ENCODE measurements at places on chromosomes 7 and 10.

- DNase-seq = no peak
Observed at GRCh38 chr7:141281311-141281710, 207.4 kb downstream of the TMEM178B start.

- no peak for DNase-seq
Observed at GRCh38 chr7:30990673-30991170, 27.0 kb downstream of the GHRHR start.

- no peak for DNase-seq
Observed at GRCh38 chr10:125991392-125991791, 95.0 kb downstream of the FANK1 start.

DNA sequence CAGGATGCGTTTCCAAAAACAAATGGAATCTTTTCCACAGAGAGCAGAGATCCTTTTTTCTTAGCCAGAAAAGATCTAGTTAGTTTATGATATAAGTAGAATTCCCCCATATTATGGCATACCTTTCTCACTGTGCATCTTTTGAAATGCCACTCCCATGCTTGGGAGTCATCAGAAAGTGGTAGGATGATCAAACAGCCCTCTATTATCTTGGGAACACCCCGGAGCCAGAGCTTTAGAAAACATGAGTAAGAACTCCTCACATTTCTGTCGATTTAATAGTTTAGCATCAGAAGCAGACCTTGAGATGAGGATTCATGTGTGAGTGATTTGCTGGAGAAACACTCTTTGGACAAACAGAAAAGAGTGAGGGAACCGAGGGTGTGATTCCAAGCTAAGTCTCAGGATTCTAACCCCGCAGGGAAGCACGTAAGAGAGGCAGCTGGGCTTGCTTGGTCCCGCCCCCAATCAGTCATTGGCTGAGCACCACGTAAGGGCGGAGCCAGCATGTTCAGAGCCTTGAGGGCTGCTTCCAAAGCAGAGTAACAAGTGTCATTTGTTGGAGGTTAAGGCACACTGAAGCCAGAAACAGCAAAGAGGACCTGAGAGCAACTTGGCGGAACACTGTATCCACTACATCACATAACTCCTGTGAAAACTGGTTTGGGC lies 43.7 kb upstream of the NXPH1 start:
- peak; percentile 88 for DNase-seq

DNA sequence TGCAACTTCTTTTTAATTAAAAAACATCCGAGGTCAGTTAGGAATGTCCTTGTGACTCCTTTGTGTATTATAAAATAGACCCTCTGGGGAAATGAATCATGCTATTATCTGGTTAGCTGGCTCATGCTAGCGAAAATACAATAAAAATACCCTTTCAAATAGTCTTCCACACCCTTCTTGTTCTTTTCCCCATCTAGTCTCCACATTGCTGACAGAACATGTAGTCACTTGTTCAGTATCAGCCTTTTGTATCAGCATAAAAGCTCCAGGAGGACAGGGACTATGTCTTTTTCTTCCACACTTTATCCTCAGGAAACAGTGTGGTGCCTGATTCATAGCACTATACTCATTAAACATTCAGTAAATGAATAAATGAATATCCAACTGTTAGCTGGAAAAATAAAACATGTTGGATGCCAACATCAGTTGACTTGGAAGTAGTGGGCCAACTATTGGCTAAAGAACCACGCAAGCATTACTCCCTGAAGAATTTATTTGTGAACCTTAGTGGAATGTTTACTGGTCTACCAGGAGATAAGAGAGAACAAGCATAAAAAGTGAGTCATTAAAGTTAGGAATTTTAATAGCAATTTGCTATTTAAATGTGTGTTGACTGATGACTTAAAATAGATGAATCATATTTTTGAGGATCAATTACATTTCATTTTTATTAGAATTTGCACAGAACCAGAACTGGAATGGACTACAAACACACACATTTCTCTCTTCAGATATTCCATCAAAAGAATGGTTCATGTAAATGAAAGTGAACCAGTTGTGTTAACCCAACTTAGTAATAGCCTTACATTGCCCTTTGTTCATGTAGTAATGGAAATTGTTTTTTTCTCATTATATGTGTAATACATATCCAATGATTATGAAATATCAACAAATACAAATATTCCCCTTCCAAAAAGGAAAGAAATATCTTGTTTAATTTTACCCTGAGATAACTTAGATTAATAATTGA lies 129.6 kb downstream of the DKK1 start:
- peak; percentile 80 for DNase-seq

DNA sequence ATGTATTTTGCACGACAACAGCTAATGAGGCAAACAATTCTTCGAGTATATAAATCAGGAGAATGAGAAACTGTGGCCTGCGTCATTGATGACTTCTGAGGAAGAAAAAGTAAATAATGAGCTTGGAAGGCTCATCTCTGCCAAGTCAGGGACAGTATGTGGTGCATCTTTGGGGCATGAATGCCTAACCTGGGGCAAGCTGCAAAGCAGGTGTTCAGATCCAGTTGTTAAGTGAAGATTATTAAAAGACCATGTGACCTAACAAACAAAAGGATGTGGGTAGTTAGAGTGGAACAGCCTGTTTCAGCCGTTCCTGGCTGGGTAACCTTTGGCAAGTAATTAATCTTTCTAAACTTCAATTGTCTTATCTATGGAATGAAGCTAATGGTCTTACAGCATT lies 93.0 kb downstream of the LYZL2 start:
- no peak for DNase-seq

- DNase-seq = no peak
Observed at GRCh38 chr10:31076610-31076988, 44.9 kb upstream of the ZNF438 start.

DNA sequence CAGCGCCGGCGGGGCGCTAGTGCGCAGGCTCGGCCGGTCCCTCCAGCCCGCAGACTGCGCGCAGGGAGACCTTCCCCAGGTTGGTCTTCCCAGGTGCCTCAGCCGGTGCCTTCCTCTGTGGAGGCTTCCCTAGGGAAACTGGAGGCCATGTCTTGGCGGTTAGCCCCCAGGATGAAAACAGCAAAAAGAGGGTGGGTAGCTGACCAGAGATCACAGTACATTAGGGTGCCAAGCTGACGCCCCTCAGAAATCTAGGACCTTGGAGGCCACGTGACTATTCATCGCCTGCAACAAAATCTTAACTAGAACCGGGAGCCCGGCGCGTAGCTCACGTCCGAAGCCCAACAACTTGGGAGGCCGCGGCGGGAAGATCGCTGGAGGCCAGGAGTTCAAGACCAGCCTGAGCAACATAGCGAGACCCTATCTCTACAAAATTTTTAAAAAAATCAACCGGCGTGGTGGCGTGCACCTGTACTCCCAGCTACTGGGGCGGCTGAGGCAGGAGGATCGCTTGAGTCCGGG lies 327 bp upstream of the FIS1 start:
- DNase-seq = no peak

DNA sequence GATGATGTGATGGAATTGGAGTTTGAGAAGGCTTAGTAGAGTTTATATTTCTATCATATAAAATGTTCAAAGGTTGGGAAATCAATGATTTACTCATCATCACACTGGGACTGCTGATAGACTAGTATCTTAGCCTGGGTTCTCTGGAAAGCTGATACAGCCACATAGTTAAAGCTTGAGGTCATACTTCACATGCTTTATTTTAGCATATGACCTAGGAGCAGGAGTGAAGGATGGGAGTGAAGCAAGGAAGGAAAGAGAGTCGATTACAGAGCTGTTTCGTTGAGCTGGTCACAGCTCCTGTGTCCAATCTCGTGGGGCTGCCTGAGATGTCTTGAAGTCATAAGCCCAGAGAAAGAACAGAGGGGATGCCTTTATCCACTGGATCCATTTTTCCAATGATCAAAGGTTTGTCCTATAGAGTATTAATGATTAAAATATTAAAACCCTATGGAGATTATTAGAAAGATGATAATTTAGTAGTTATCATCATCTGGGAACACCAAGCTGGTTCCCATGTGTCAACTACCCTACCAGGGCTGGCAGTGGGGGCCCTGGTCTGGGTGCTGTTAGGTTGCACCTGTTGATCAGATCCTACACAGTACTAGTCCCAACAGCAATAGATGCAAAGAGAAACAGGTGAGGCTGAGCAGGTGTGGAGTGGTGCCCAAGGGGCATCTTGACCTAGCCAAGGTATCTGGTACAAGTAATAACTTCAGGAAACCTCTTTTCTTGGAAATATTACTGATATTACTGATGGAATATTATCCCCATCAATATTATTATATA lies 77.8 kb downstream of the BAMBI start:
- no peak for DNase-seq

GRCh38 chr7:57384380-57384779 lies 65.6 kb upstream of the ZNF716 start:
- no peak for DNase-seq

DNA sequence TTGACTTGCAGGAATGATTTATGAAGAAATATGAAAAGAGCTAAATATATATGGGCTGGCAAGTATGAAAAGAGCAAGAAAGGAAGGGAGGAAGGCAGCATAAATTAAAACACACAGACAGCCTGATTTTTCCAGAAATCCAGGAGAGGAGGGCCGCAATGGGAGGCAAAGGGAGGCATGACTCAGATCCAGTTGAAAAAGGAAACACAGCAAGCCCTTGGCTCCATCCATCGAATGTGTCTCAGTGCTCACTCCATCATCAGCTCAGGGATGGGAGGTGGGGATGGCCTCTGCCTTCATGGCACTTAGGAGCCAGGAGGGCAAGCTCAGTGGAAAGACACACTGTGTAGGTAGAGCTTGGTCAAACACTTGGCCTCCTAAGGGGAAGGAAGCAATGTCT lies 75.7 kb upstream of the PDZD8 start:
- DNase-seq = no peak

- no peak for DNase-seq
Observed at GRCh38 chr7:42035210-42035609, 201.8 kb downstream of the GLI3 start.

DNA sequence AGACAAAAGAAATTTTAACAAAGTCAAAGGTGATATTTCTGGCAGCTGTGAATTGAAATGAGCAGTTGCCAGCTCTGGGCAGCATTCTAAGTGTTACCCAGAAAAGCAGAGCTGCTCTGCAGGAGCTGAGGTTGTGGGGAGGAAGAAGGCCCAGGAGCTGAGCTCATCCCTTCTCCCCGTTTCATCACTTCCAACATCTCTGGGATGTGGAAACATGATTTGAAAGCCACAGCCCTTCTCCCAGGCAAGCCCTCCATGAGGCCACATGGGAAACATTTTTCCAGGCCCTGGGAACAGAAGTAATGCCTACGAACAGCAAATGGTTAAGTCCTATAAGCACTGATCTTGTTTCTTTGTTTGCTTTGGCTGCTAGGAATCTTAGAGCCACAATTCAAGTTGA lies 10.9 kb upstream of the DMBT1 start:
- no peak for DNase-seq

DNA sequence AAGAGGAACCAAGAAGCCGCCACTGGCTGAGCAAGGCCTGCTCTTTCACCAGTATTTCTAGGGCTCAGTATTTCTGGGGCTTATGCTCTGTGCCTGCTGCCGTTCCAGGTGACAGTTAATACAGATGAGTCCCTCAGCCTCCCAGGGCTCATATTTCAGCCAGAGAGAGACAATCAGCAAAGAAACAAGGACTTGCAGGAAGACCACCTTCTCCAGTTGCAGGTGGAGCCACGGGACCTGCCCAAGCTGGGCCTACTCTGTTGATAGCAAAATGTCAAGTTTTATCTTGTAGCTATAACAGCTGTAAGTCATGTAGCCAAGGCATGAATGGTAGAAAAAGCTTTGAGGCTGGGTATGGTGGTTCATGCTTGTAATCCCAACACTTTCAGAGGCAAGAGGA lies 42.7 kb downstream of the NPTX2 start:
- no peak for DNase-seq

- peak; percentile 73 for DNase-seq
Observed at GRCh38 chr7:149872419-149873073, 1.2 kb upstream of the ATP6V0E2 start.

DNA sequence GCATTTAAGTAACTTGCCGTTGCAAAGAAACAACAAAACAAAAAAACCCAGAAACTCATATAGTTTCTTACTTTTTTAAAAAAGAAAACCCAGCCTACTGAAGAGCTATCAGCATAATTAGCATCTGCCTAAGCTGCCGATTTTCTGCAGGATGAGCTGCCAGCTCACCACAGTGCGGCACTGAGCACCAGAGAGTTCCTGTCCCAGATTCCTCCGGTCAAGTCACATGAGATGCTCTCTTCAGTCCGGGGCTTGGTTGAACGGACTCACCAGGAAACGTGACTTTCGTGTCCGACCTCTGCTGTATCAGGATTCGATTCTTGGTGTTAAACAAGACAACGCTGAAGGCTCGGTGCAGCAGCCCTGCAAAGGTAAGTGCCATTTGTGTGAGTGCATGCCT lies 3.2 kb downstream of the IDI2 start:
- no peak for DNase-seq

GRCh38 chr10:71694039-71694501 lies 25.5 kb downstream of the C10orf105 start:
- no peak for DNase-seq

DNA sequence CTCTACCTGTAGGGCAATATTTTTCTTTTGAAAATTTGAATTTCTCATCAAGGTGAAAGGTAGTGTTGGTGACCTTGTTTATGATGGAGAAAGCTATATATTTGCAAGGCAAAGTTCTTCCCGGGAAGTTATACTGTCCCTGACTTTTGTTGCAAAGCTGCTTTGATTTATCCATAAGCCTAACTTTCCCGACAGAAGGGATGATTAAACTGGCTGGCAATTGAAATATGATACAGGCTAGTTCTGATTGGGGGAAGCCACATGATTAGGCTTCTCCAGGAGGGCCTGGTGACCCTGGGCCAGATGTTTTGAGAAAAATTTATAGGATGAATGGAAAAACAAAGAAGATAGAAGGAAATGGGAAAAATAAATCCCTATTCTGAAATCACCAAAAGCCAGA lies 215.5 kb downstream of the ACTR3B start:
- no peak for DNase-seq

DNA sequence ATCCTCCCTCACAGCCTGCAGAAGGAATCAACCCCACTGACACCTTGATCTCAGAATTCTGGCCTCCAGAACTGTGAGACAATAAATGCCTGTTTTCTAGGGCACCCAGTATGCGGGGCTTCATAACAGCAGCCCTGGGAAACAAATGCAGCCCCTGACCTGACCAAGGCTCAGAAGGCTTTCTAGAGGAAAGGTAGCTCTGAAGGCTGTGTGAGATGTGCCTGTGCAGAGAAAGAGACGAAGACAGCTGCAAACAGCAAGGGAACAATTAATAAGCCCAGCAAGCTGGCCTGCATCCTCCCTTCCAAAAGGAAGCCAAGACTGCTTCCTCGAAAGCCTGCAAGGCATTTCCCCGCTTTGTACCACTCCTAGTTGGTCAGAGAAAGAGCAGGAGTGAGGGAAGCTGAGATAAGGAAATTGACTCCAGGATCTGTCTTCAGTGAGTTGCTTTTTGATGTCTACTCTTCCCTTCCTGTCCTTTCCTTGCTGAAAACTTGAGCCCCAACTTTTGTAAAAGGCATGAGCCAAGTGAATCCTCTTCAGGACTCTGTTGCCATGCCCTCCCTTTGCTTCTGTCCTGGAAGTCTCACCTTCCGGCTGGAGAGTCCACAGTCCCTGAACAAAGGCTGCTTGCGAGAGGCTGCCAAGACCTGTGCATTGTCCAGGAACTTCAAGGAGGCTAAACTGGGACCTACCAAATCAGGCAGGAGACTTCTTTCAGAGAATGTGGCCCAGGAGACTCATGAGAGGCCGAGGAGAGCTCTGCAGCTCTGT lies 71.2 kb upstream of the ARID5B start:
- no peak for DNase-seq

- no peak for DNase-seq
Observed at GRCh38 chr7:44333911-44334733, 8.7 kb upstream of the CAMK2B start.

Data from T47D (cell line).